Germinal center (tissue), 1 donor: ENCODE measurements at places on chromosomes 6 and 20.

DNA sequence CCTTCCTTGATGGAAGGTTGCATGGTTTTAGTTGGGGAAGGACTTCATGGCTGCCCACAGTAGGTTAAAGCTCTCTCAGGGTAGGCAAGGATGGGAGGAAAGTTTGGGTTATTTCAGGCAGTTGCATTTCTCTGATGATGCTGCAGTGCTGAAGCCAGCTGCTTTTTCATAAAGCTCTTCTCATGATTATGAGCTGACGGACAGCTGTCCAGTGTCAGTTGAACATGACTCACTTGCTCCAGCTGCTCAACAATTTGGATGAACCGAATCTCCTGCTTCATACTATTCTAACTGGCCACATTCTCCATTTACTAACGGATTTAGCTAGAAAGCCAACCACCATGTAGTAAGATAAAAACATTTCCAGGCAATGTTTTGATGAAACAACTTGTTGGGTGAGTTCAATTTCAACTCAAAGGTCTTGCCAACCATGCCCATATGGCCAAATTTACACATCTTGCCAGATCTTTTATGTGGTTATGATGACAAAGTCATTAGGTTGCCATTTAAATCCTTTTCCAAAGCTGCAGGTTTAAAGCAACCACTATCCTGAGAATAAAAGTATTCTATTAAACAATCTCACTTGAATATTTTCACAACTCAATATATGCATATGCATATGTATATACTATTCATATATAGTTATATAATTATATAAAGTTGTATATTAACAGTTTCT lies 125.9 kb downstream of the HS3ST5 start:
- DNase-seq = no peak

- no peak for DNase-seq
Observed at GRCh38 chr20:3021777-3022176, 21.6 kb upstream of the GNRH2 start.

GRCh38 chr6:38103921-38104320 lies 284.4 kb downstream of the ZFAND3 start:
- DNase-seq = no peak

DNA sequence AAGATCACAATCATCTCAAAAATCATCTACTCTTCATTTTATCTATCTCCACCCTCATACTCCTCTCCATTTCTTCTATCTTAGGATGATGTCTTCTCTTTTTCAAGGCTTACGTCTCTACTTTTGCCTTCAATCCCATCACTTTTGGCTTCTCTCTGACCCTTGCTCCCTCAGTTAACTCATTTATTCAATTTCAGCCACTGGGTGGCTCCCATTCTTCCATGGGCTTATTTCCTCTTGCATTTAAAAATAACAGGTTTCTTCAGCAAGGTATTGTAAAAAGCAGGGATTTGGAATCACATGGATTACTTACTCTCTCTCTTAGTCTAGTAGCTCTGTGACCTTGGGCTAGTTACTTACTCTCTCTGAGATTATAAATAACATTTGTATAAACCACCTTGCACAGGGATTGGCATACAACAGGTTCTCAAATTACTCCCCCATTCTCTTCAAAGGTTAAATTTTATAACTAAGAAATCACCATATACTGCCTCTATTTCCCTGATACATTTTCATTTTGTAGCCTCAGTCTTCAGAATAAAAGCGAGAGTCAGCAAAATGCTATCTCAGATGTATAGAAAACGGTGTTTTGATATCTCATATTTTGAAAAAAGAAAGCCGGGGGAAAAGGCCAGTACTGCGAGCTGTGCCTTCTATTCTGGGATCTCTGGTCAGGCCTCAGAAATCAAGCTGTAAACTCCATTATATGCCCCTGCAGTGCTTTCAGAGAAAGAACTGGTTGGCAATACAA lies 5.5 kb downstream of the ZSCAN12 start:
- no peak for DNase-seq

GRCh38 chr20:62979310-62979709 lies 26.8 kb downstream of the SLC17A9 start:
- no peak for DNase-seq

- no peak for DNase-seq
Observed at GRCh38 chr6:113820761-113821160, 36.4 kb upstream of the MARCKS start.

DNA sequence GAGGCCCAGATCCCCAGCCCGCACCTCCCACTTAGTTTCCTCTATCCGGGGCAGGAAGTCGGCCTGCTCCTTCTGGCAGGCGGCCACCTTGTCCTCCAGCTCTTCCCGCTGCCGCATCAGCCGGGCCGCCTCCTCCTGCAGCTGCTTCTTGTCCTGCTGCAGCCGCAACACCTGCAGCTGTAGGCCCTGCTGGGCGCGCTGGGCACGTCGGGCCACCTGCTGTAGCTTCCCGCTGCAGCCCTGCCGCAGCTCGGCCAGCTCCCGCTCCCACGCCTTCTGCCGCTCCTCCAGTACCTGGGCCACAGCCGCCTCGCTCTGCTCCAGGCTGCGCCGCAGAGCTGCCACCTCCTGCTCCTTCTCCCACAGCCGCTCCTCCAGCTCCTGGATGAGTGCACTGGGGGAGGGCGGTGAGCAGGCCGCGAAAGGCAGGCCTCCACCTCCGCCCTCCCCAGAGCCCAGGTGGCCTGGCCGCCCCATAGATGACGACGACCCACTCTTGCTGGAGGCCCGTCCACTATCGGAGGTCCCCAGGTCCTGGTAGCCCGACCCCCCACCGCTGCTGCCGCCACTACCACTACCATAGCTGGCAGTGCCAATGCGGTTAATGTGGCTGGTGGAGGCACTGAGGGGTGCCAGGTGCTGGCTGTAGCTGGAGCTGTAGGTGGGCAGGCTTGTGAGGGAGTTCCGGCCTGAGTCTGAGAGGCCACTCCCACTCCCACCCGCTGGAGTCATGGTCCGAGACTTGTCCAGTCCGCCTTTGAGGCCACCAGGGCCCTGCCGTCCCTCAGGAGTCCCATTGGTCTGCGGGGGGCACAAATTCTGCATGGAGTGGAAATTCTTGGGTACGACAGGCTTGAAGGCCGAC lies 6.0 kb upstream of the FASTKD5 start:
- no peak for DNase-seq

DNA sequence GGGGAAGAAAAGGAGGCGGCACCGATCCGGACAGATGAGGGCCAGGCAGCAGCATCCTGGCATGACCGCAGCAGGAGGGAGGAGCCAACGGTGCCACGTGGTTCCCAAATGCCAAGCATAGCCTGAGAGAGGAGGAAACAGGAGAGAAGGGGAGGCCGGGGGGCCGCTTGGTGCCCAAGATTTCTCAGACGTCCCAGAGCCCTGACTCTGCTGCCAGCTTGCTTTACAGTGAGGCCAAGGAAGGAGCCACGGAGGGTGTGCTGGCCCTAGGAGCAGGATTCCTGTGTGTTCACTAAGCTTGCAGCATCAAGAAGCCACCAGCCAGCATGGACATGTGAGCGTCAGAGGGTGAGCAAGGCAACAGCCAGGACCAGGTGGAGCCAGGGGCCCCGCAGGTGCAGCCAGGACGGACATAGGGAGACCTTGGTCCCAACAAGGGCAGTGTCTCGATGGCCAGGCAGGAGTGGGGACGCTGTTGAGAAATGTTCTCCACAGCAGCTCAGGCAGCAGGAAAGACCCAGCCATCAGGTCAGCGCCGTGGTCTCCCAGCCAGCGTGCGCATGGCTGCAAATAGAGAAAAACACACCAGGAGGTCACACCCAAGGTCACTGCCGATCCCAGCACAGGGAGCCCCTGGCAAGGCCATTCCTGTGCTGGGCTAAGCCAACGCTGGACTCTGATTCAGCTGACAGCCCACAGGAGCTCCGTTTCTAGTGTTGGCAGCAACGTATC lies 143.7 kb downstream of the DLL1 start:
- no peak for DNase-seq

DNA sequence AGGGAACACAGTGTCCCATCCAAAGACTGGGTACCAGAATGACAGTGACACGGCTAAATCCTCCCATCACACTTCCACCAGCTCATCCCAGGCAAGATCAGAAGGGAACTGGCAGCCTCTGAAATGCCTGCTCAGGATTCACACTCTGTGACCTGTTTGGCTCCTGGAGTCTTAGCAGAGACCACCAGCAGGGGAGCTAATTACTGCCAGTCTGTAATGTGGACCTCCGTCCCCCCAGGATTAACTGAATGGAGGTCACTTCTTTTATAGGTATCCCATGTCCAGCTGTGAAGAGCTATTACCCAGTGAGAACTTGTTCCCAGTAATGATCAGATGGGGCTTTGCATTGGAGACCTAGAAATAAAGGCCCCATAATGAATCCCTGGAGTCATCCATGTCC lies 45.2 kb downstream of the DEFB114 start:
- DNase-seq = no peak

GRCh38 chr6:166203003-166203640 lies 35.5 kb upstream of the TBXT start:
- DNase-seq = peak; percentile 16

- no peak for DNase-seq
Observed at GRCh38 chr6:79446006-79446405, 91.2 kb downstream of the LCA5 start.

DNA sequence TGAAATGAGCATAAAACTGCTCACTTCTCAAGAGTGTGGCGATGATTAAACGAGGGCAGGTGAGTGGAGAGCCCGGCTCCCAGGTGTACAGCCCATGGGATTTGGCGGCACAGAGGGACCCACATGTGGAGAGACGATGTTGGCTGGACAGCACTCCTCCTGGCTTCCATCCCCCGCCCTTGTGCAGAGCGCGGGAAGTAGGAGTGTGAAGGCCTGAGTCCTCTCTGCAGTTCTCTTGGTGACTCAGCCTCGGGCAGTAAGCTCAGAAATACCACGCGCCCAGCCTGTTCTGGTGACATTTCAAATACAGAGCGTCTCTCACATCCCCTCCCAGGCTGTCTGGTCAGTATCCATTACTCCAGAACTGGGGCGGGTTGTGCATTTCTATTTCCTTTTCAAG lies 94.2 kb upstream of the SRSF6 start:
- no peak for DNase-seq

DNA sequence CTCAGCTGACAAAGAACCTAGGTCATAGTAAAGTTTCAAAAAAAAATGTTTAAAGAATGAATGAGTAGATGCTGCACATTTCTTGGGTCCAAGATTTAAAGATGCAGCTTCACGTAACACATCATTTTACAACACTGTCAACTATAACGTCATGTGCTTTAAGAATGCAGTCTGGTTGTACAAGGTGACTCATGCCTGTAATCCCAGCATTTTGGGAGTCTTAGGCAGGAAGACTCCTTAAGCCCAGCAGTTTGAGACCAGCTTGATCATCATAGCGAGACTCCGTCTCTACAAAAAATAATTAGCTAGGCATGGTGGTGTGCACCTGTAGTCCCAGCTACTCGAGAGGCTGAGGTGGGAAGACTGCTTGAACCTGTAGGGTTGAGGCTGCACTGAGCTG lies 21.9 kb downstream of the SLC17A5 start:
- no peak for DNase-seq

- DNase-seq = no peak
Observed at GRCh38 chr20:23625236-23625964, 12.4 kb downstream of the CST3 start.

GRCh38 chr6:129368970-129369369 lies 341.0 kb downstream of the ARHGAP18 start:
- no peak for DNase-seq

DNA sequence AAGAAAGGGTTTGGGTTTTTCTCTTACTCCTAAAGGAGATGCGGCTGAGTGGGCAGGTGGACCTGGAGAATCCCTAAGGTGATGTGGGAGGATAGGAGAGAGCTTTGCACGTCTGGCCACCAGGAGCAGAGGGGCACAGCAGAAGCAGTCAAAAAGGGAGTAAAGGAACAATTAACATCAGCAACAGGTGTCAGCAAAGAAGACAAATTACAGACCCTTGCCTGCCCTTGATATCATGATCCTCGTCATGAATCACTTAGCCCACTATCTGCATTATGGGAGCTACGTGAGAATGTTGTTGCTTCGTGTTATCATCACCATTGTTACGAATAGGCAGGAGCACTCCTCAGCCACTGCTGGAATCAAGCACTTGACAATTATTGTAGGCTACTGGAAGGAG lies 25.5 kb upstream of the ARG1 start:
- DNase-seq = no peak

DNA sequence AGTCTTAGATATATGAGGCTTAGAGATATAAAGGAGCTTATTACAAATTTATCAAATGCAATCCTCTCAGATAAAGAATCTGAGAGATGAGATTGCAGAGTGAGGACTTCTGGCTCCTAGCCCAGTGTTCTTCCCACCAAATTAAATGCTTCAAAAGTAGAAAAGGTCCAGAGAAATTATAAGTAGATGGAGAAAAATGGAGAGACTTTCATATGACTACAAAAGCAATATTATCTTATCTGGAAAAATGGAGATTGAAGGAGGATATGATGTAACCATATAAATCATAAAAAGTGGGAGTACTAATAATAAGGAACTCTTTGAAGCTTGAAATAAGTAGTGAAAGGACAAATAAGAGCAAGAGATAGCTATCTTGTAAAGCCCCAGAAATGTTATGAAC lies 2.8 kb downstream of the KCTD20 start:
- no peak for DNase-seq

- no peak for DNase-seq
Observed at GRCh38 chr6:38646166-38646878, 6.6 kb upstream of the BTBD9 start.

DNA sequence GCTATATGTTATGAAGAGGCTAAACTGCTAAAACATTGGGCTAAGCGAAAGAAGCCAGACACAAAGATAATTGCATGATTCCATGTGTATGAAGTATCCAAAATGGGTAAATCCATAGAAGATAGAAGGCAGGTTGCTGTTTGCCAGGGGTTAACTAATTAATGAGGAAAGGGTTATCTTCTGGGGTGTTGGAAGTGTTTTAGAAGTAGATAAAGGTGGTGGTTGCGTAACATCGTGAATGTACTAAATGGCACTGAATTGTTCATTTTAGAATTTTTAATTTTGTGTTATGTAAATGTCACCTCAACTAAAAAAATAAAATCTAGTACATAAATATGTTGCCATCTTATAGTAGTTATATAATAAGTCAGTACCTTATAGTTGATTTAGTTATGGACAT lies 104.4 kb upstream of the ADGRF4 start:
- DNase-seq = no peak

GRCh38 chr6:128368213-128368944 lies 152.0 kb downstream of the PTPRK start:
- no peak for DNase-seq

- DNase-seq = peak; percentile 39
Observed at GRCh38 chr20:1509237-1509636, 18.0 kb upstream of the SIRPB2 start.

GRCh38 chr20:34365765-34366213 lies 2.7 kb downstream of the ITCH start:
- DNase-seq = peak; percentile 38

GRCh38 chr20:33400812-33401183 lies 521 bp downstream of the CDK5RAP1 start:
- DNase-seq = peak; percentile 40

DNA sequence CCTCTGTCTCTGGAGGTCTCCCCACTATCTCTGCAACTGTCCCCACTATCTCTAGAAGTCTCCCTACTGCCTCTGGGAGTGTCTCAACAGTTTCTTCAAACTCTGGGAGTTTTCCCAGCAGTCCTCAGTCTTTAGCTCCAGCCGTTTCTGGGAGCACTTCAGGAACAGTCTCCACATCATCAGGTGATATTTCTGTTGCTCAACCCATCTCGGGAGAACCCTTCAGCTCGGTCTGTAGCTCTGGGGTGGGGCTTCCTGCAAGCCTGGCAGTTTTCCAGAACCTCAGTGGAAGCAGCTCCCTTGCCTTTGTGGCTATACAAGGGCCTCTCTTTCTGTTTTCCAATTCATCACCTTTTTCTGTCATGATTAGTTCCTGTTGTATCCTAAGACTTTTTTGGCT lies 3.0 kb upstream of the SFTA2 start:
- no peak for DNase-seq

- DNase-seq = no peak
Observed at GRCh38 chr6:132272776-132273175, 128.5 kb downstream of the MOXD1 start.

GRCh38 chr6:156185113-156185512 lies 592.1 kb upstream of the ARID1B start:
- DNase-seq = no peak
